ENCODE measurements at places on chromosomes 13 and 19. TPM values are rescaled to one million over a fixed set of nuclear protein-coding genes. Genes with fewer than 3 reads are reported as not detected.

Gene CEACAM20
- not detected for total RNA-seq

Gene ATP4B
- not detected for total RNA-seq

Gene IFNL1
- total RNA-seq = not detected

- DNase-seq = no peak
Measured at GRCh38 chr13:28984825-28985224, 164.7 kb downstream of the MTUS2 start.

- no peak for DNase-seq
Measured at GRCh38 chr19:41911889-41912731, 16.1 kb downstream of the ERFL start.

DNA sequence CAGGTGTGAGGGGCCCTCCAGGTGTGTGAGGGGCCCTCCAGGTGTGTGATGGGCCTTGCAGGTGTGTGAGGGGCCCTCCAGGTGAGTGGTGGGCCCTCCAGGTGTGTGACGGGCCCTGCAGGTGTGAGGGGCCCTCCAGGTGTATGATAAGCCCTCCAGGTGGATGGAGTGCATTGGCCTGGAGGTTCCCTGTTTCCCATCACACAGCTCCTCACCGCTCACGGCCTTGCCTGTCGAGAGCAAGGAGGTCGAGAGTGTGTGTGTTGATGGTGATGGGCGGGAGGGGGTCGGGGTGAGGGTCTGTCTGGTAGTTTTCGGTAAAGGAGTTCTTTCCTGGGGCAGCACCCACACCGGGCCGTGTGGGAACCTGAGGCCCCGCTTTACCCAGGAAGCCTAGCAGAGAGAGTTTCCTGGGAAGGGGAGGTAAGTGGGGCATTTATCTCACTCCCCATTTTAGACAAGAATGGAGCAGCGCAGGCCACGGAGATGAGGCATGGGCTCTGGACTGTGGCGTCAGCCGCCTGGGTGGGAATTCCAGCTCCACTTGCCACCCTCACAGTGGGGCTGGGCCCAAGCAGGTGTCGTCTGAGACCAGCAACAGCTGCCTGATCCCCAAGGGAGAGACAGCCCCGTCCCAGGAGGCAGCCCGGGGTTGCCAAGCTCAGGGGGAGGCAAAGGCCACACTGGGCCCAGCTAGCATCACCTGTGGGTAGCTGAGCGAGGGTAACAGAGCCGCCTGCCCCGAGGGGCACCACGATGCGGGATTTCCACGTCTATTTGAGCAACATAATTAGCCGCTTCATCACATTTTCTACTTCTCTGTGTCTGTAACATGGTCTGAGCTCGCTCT, 10.9 kb upstream of the GAS6 start:
- no peak for DNase-seq

DNA sequence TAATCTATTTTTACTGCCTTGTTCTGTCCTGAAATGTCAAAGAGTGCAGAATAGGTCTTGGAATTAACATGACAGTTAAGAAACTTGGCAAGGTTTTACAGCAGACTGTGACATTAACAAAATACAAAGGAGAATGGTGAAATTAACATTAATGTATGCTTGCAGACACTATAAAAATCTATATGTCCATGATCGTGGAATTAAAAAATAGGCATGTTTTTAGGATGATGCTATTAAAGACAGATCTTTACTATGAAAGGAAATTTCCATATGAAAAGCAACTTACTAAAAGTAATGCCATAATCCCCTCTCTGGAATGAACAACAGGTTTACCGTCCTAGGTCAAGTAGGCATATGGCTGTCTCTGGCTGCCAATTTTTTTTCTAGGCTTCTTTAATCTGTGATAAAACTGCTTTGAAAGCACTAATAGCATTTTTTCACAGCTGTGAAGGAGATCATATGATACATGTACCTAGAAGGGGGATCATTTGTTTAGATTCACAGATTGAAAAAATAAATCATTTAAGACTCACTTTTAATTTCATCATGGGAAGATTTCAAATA, 291.5 kb downstream of the ZNF536 start:
- DNase-seq = no peak

DNA sequence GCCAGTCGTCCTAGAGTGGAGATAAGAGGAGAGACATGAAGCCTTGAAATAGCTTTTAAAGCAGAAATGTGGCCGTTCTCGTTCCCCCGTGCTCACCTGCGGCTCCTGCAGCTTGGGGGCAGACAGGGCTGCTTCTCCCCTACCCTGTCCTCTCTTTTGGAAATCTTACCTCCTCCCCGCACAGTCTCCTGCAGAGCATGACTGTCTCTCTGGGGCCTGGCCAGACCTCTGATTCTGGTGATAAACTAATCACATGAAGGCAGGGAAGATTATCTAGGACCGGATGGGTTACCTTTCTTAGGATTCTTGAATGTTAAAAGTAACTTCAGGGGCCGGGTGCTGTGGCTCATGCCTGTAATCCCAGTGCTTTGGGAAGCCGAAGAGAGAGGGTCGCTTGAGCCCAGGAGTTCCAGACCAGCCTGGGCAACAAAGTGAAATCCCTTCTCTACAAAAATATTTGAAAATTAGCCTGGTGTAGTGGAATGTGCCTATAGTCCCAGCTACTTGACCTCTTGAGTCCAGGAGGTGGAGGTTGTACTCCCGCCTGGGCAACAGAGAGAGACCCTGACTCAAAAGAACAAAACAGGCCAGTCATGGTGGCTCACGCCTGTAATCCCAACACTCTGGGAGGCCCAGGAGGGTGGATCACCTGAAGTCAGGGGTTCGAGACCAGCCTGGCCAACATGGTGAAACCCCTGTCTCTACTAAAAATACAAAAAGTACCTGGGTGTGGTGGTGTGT, 8.1 kb downstream of the CEBPA start:
- no peak for DNase-seq

DNA sequence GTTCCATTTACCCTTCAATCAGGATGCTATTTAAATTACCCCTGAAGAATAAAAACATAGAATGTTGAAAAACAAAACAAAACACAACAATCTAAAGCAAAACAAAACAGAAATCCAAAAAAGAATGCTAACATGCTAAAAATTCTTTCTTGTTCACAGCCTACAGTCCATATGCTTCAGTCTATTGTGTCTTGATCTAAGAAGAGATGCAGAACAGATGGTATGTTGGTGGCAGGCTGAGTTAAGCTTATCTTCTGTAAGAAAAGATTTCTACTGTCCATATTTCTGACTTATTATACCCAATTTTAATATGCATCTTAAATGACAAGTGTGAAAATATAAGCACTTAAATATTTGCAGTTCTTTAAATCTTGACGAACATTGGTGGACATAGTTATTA, 356.1 kb upstream of the SLITRK1 start:
- DNase-seq = no peak

- no peak for DNase-seq
Measured at GRCh38 chr19:38900743-38901190, 998 bp downstream of the NFKBIB start.

DNA sequence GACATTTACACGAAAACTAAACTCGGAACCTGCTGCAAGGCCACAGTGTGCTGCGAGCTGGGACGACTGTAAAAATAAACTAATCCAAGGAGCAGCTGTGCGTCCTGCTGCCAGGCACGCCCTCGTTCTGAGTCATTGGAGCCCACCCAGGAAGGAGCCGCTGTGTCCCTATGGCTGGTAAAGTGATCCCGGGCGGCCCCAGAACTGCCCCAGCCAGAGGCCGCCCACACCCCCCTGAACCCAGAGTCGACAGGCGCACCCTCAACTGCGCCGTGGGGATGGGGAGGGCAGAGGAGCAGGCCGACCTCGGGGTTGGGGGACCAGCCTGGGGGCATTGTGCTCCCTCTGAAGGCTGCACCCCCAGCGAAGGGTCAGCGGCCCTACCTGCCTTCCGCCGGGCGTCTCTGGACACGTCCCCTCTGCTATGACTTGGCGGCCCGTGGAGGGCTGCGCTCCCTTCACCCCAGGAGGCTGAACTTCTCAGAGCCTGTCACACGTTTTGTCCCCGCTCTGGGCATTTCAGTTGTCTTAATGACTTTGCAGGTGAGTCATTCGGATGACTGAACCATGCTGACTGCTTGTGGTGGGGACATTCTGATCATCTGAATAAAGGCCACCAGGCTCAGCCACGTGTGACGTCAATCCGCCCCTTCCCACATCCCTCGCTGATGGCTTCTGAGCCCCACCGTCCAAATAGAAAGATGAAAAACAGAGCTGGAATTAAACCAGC, 42.7 kb downstream of the ADPRHL1 start:
- DNase-seq = peak; percentile 87

Data from H4 (cell line).